Hematopoietic multipotent progenitor cell (in vitro differentiated cells): ENCODE measurements at places on chromosomes 7 and 10.

DNA sequence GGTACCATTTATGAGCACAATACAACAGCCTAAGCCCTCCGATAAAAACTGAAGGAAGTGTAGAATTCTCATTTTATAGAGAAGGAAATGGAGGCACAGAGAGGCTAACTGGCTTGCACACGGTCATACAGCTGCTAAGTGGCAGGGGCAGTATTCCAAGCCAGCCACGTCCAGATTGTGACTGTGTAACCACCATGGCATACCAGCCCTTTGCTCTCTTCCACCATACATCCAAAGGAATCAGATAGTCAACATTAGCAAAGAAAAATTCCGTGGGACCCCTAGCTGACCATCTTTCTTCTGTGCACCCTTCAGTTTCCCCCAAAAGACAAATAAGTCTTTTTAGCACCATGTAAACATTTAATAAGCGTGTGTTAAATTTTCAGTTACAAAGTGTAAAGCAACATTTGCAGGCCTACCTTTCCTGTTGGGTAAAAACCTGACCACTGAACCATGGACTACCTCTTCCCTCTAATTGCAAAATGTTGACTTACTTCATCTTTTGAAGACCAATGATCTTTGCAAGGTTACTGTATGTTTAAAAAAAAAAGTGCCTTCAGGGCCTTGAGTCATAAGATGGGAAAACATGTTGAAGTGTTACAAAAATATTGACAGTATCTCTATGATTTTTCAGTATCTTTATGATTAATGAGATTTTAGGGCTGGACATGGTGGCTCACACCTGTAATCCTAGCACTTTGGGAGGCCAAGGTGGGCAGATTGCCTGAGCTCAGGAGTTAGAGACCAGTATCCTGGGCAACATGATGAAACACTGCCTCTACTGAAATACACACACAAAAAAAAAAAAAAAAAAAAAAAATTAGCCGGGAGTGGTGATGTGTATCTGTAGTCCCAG lies 24.3 kb upstream of the PDZD8 start:
- DNase-seq, result no peak

- DNase-seq, result no peak
These were observed 384.6 kb upstream of the ADARB2 start for GRCh38 chr10:2121929-2122328.

DNA sequence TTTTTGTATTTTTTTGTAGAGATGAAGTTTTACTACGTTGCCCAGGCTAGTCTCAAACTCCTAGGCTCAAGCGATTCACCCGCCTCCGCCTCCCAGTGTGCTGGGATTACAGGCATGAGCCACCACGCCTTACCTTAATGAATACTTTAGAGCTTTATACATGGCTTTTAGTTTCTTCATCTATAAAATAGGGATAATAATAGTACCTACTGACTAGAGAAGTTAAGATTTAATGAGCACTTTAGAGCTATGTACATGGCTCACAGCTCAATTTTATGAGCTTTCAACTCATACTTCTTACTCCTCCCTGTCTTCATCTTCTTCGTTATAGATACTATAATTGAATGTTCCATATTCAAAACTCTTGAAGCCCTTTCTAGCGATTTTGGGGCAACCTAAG lies 229.7 kb upstream of the KAT6B start:
- no peak for DNase-seq

GRCh38 chr10:131933696-131934086 lies 32.9 kb downstream of the PPP2R2D start:
- no peak for DNase-seq

GRCh38 chr10:119413471-119414080 lies 128.9 kb downstream of the RGS10 start:
- DNase-seq, result no peak

DNA sequence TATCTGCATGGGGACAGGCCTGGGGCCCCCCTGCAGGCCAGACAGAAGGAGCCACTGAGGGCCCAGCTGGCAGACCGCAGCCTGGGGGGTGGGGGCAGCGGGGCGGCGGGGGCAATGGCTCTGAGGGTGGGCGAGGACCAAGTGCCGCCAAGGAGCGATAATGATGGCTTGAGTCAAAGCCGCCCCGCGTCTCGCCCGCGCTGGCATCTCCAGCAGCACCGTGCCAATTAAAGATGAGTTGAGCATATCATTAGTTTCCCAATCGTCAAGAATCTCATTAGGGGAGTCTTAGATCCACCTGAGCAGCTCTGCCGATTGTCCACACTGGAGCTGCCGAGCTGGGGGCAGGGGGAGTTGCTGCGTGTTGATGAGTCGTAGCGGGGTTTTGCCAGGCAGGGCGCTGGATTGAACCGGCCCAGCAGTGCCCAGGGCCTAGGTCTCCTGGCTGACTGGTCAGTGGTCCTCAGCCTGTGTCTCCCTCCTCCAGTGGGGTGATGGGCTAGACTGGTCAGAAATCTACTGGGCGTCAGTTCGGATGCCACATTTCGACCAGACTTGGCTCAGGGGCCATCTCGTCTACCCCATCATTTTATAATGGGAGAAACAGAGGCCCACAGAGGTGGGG lies 41.0 kb upstream of the PSMG3 start:
- no peak for DNase-seq
